HS-5 (cell line): ENCODE measurements at places on chromosomes 1 and 21.

DNA sequence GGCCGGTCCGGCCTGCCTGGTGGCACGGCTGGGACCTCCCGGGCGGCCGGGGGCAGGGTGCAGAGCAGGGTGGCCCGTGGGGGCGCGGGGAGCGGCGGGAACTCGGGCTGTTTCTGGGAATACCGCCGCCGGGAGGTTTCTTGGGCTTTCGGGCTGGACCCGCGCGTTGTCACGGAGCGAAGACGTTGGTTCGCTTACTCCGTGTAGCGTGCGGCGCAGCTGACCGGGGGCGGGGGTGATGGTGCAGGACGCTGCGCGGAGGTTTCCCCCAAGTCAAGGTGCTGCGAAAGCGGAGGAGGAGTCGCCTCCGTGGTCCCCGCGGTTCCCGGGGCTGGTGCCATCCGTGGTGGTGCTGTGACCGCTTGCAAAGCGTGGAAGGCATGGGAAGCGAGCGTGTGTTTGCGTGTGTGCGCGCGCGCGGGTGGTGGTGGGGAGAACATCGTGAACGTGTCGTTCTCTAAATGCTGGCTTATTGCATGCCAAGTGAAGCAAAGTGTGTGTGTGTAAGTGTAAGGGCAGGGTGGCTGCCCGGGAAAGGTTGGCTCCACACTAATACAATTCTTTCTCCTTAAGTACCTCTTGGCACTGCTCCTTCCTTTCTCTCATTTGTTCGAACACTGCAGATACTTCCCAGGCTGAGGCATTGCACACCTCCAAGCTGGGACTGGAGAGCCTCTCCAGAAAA lies 1.1 kb downstream of the RYR2 start:
- no peak for DNase-seq

DNA sequence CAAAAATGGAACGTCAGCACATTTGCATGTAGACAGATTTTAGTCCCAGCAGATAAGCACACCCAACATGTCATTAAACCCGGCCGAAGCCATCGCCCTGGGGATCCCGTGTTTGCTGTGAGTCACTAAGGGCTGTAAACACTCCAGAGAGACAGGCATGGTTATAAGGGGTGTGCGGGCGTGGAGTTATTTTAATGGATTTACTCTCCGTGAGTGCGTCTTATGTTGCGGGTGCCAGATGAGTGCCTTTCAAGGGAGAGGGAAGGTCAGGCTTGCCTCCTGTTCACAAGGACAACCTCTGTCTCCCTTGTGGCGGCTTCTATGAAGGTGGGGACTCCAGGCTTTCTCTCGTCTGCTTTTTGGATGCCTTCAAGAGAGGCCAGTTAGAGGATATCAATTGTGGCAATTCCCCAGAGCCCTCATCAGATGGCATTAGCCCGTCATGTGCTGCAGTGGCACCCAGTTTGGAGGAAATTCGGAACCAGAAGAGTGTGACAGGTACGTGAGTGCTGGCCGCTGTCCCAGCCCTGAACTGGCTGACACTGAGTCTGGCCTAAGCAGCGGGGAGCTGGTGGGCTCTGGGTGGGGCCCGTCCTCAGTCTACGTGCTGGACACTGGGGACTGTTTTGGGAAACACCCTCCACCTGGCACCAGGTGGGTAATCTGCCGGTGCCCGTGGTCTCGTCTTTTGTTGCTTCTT lies 223.8 kb upstream of the TMEM51 start:
- DNase-seq: no peak

DNA sequence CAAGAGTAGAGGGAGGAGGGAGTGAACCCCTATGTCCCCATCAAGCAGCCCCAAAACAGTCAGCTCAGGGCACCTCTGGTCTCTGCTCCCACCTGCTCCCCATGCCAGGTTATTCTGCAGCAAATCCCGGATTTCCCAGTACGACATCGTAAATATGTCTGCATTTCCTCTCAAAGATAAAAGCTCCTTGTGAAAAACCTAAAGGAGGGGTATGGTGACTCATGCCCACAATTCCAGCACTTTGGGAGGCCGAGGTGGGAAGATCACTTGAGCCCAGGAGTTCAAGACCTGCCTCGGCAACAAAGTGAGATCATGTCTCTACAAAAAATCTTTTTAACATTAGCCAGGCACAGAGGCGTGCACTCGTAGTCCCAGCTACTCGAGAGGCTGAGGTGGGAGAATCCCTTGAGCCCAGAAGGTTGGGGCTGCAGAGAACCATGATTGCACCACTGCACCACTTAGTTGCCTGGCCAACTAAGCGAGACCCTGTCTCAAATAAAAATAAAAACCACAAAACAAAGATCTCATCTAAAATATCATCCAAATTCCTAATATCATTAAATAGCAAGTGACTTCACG lies 7.1 kb downstream of the ACOT7 start:
- DNase-seq: no peak

DNA sequence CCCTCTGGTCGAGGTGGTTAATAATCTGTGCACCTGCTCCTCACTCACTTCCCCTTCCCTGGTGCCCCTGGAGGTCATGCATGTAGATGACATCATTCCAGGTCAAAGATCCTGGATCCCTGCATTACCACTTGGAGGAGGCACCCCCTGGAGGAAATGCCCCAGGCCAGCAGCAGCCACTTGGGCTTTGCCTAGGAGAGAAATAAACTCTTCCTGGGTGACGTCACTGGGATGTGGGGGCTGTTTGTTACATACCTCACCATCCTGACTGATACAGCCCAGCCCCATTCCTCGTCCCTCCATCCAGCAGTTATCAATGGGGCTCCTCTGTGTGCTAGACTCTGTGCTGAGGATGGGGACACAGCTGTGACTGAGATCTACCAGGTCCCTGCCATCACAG lies 433.6 kb downstream of the PTPRU start:
- no peak for DNase-seq

DNA sequence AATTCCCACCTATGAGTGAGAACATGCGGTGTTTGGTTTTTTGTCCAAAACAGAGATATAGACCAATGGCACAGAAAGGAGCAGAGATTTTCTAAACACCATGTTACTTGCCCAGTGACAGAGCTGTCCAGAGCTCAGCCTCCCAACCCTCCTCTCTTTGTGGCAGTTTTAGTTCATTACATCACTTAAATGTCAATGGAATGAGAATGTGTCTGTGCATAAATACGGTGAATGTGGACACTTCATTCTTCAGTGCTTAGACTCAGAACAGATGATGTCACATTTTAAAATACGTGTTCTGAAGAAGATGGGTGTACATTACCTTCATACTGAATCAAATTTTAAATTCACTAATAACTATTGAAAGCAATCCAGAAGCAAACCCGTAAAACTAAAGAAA lies 374.9 kb downstream of the DSCAM start:
- DNase-seq: no peak
